ENCODE measurements at places on chromosomes 7 and 10.

DNA sequence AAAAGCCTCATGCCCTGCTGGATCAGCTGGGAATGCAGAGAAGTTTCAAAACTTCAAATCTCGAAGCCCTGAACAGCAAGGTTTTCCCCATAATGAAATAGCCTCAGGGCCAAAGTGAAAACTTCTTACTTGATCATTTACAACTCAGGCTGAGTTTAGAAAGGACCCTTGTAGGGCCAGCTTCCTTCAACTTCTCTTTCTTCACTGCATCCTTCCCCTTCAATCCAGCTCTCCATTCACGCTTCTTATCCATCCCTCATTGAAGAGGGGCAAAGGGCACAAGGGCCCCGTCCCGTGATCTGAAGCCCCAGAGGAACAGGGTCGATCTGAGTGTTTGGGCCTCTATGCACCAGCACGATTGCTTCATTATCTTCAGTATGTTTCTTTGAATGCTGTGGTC lies 392.2 kb upstream of the CELF2 start:
- DNase-seq = no peak

DNA sequence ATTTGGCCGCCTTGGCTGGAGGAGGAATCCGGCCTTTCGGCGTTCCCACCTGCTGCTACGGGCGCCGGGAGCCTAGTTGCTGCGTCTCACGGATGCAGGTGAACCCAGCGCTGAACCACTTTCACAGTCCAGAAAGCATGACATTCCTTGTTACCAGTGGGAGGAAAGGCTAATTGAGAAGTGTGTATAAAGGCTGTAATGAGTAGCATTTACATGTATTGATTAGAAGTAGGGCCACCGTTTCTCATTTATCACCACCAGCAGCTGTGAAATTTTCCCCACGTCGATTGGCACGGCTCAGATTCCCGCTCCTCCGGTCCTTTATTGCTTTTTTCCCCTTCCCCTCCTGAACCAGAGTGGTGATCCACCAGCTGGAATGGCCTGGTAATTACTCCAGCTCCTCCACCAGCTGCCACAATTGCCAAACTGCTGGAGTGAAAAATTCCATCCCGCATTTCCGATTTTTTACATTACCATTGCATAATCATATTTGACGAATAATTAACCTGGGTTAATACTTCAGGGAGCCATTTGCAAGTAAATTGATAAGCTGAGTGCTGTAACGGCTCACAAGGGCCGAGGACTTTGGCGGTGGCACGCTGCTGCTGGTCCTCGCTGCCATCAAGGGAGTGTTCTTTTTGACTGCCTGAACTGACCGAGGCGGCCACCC lies 153.3 kb downstream of the POU6F2 start:
- DNase-seq = no peak

GRCh38 chr10:78437407-78437768 lies 403.7 kb downstream of the RPS24 start:
- DNase-seq = no peak

DNA sequence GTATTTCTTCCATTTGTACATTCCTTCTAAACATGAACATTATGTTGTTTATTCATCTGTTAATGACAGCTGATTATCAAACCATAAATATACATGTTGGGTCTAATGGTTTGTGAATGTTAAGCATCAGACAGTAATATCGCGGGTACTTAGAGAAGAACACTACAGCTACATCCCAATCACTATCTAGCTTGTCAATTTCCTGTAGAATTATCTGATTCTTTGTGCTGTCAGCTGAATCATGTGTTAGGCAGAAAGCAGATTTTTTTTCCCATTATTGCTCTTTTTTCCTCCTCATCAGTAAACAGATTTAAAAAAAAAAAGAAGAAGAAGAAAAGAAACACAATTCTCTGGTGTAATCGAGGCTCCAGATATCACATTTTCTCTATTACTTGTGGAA lies 183.6 kb upstream of the CTBP2 start:
- no peak for DNase-seq

- no peak for DNase-seq
These were observed 130.1 kb upstream of the VWC2 start for GRCh38 chr7:49643321-49643720.

DNA sequence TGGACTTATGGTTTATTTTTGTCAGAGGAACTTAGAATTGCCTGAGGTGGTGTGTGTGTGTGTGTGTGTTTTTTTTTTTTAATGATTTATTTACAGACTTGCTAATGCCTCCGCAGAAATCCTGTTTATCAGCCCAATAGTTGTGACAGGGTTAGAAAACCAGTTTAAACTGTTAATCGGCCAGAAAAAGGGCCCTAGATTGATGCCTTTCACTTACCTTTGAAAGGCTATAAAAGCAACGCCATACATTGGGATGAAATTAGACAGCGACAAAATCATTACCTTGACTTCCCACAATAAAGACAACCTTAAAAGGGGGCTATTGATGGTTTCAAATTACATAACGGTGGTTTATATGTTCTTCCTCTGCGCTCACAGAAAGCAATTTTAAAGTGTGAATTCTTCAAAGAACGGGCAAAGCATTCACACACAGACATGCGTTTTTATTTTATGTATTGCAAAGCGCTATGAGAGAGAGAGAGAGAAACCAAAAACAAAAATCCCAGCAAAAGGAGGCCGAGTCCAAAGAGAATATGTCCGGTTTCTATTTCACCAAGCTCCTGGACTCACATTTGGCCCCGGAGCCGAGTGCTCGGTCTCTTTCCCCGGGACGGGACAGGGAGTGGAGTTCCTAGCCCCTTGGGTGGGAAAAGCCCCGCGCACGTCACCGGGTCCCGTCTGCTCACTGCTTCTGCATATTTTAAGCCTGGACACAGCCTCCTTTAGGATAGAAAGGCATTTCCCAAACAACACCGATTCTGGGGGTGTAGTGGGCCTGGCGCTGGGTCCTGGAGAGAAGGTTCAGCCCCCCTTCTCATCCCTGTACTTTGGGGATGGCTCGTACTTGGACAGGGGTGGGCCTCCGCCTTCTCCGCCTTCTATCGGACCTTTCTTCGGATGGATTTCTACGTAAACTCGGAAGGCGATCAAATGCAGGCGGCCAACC lies 26.8 kb upstream of the VAX1 start:
- DNase-seq = no peak

DNA sequence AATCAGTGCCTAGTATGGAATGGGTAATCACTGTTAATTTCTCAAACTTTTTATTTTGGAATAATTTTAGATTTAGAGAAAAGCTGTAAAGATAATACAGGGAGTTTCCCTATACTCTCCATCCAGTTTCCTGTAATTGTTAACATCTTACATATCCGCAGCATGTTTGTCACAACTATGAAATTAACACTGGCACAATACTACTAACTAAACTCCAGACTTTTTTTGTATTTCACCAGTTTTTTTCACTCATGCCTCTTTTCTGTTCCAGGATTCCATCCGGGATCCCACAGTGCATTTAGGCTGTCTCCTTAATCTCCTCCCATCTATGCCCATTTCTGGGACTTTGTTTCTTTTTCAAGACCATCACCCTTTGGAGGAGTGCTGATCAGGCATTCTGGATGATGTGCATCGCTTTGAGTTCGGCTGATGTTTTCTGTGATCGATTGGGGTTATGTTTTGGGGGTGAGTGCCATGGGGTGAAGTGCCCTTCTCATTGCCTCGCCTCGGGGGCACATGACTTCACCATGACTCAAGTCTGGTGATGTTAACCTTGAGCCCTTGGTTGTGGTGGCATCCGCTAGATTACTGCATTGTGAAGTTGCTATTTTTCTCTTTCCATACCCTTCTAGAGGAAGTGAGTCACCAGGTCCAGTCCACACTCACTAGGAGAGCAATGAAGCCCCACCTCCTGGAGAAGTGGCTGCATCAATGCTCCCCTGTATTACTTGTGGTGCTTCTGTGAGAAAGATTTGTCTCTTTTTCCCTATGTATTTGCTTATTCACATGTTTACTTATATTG lies 43.9 kb upstream of the GRB10 start:
- DNase-seq = no peak

DNA sequence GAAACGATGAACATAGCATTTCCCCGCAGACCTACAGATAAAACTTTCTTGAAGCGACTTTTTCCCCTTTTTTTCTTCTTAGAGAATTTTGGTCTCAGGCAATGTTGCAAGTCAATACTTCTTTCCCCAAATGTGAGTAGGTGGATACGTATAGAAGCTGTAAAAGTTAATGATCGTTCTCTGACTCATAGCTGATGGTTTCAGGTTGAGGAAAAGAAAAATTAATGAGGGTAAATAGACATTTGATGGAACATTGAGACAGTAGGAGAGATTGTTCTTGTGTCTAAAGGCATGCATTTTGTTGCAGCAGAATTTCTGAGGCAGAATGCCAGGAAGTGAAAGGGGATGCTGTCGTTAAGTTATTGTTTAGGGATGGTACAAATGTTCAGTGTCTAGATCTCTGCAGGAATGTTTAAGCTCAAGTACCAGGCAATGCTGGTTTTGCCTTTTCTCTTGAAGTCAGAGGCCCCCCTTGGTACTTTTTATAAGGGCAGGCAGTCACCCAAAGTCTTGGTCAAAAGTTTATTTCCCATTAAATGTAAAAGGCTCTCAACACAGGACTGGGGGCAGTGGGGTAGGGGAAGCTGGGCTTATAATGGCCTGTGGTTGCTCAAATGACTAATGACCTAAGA lies 9.3 kb downstream of the TCF7L2 start:
- no peak for DNase-seq

DNA sequence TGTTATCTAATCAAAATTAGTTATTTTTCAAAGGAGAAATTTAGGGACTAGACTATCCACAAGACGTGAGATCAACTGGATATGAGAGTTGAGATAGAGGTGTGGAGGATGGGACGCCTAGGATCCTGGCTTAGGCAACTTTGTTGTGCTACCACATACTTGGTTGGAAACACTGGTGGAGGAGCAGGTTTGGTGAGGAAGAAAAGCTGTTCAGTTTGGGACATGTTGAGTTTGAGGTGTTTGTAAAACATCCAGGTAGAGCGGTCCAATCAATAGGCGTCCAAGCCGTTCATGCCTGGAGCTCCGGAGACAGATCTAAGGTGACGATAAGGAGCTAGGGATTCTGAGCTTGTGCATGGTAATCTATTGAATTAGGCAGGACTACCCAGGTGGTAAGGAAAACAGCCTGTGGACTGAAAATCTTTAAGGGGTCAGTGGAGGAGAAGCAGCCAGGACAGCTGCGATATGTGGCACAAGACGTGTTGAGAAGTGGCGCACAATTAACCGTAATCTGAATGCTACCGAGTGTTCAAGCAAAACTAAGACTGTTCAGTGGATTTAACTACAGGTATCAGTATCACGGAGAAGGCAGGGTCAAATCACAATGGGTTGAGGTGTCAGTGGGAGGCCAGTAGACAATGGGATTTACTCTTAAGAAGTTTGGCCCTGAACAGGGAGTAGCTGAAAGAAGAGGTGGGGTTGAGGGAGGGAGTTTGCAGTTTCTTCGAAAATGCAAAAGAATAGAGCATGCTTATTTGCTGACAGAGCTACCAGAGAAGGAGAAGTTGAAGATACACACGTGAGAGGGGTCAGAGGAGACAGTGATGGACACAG lies 16.1 kb upstream of the TRPV6 start:
- DNase-seq = no peak

- no peak for DNase-seq
These were observed 13.0 kb upstream of the BAMBI start for GRCh38 chr10:28664369-28664740.

- no peak for DNase-seq
These were observed 21.0 kb upstream of the MYL7 start for GRCh38 chr7:44162179-44162578.

GRCh38 chr10:21740989-21741388 lies 207.0 kb downstream of the MLLT10 start:
- DNase-seq = no peak

DNA sequence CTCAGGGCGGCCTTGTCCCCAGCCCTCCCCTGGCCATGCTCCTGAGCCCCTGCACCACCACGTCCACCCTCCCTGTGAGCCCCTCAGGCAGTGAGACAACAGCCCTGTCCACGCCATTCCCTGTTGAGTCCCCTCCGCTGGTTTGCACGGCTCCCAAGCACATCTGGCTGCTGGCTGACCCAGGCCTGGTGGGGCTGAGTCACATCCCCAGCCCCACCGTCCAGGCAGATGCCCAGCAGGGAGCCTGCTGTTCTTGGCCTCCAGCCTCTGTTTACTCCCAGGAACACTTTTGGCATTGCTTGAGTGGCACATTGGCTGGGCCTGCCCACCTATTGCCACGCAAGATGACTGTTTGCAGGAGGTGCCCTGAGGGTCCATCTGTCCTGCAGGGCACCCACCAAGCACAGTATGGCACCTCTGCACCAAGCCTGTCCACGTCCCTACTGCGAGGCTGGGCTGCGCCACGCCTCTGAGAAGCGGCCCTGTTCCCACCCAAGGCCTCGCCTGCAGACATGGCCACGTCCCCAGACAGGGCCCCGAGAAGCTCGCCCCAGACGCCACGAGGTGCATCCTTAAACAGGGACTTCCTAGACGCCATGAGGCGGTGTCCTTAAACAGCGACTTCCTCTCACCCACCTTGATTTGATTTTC lies 48.4 kb upstream of the INPP5A start:
- no peak for DNase-seq

DNA sequence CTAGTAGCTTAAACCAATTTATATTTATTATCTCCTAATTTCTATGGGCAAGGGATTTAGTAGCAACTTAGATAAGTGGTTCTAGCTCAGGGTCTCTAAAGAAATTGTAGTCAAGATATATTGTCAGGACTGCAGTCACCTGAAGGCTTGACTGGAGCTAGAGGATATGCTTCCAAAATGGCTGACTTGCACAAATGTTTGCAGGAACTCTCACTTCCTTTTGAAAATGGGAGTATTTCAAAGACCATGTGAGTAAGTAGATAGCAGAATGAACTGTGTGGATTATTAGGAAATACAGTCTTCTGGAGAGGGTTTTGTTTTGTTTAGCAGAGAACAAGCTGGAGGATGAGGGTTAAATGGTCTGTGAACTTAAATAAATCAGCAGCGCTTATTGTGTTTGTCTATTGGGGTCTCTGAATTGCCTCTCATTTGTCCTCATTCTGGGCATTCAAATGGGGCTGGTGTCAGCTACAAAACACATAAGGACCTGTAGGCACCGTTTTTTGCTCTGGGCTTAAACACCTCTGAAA lies 524.6 kb downstream of the LRMDA start:
- no peak for DNase-seq

GRCh38 chr7:157977306-157977705 lies 610.3 kb downstream of the PTPRN2 start:
- DNase-seq = no peak

GRCh38 chr10:97898429-97898828 lies 48.8 kb downstream of the GOLGA7B start:
- no peak for DNase-seq

DNA sequence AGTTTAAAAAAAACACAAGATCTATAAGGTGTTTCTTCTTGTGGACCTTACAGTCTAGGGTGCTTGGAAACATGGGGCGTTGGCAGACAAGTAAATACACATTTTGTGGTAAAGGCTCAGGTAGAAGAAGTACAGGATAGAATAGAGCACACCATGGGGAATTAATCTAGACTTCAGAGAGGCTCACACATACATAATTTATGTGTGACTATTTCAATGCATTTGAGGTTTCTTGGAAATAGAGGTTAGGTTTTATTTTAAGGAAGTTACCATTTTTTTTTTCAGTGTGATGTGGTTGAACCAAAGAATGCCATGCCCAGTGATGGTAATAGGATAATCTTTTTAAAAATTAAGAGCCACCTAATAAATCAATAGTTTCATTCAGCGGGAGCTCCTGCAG lies 12.8 kb downstream of the CFTR start:
- no peak for DNase-seq

GRCh38 chr10:86086418-86086817 lies 280.2 kb downstream of the GRID1 start:
- no peak for DNase-seq

- DNase-seq = no peak
These were observed 66.1 kb downstream of the AMZ1 start for GRCh38 chr7:2754086-2754485.
